ENCODE measurements at places on chromosomes 12 and 14.

- DNase-seq: no peak
These were observed 12.1 kb upstream of the LRTM2 start for GRCh38 chr12:1808036-1808797.

DNA sequence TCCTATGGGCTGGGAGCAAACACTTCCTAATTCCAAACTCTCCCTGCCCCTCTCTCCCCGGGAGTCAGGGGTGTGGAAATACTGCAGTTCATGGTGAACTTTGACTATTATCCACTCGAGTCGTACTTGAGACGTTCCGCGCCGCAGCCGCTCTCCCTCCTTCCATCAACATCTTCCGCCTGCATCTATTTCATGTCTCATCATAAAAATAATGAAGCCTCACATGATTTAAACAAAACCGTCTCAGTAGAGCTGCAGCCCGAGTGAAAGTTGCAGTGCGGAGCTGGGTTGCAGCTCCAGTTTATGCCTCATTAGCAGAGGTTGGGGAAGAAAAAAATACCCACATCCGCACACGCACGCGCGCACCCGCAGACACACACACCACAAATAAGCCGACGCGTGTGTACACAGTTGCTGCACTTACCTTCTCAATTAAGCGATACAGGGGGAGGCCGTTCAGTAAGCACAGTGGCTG is 283 bp downstream of the LMO3 start:
- DNase-seq: no peak

DNA sequence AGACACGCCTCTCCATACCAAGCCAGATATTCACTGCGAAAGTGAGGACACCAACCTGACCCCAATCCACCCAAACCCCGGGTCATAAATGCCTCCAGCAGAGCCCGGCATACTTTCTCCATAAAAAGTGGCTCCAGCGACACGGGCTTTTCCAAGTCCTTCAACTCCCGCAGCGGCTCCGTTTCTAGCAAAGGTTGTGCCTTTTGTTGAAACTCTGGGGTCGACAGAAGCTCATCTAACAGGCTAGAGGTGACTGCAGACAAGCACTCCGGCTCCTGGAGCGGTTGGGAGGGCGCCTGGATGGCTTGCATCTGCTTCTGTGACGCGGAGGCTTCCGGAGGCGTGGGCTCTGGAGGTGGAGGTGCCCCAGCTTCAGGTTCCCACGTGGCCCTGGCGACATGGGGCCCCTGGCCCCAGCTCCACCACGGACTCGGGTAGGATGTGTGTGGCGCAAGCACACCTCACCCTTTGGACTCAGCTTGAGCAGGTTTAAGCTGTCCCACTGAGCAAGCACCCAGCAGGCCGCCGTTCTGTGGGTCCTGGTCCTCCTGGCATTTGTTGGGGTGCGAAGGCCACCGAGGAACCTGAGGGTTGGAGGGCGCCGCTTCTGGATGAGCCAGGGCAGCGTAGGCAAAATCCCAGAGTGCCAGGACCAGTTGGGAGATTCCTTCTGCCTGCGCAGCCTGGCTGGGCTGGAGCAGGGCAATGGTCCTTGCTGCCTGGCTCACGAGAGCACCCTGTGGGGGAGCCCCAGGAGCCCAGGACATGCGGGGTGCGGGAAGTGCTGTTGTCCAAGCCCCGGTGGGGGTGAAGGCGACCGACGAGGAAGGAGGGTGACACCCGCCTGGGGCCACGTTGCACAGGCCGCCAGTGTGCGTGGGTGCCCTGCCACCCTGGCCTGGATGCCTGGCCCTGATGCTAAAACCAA is 186.3 kb downstream of the ALG10 start:
- DNase-seq: no peak

DNA sequence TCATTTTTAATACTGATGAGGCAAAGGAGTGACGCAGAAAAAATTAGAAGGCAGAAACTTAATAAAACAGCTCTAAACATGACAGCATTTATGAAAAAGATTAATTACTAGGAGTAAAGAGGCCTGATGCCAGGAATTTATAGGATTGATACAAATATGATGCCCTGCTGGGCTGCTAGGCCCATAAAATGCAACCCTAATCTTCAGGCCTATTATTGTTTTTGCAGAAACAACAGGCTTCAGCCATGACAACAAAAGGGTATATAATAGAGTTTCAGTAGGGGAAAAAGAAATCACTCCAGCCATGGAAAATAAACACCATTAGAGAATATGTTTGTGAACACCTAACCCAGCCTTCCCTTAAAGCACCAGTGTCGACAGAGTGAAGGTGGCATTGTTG is 50.6 kb downstream of the OTX2 start:
- no peak for DNase-seq

DNA sequence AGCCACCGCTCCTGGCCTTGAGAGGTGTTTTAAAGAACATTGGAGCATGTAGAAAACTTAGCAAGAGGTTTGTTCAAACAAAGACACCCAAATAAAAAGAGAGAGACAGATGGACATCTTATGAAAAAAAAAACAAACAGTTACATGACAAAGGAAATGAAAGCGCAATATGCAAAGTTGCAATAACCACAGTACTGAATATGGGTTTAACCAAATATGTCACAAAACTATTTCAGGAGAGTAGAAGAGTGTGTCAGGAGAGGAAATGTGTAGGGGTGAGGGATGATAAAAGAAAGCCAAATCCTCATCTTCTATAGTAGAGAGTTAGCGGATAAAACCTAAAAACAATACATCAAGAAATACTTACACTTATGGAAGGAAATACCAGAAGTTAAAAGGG is 98.4 kb downstream of the GTF2A1 start:
- DNase-seq: no peak

DNA sequence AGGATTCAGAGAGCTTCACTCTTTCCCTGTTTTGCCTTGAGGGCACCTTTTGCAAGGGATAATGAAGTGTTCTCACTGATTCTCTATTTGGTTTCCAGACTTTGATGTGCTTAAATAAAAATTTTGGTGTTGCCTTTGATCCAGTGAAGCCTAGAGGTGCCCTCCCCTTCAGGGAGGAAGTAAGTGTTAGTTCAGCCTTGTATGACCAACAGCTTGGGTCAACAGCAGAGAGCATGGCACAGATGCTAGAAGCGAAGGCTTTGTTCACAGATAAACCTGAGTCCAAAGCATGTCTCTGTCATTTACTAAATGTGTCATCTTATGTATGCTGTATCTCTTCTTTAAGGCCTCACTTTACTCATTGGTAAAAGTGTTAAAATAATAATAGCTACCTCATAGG is 52.8 kb upstream of the STXBP6 start:
- DNase-seq: no peak

DNA sequence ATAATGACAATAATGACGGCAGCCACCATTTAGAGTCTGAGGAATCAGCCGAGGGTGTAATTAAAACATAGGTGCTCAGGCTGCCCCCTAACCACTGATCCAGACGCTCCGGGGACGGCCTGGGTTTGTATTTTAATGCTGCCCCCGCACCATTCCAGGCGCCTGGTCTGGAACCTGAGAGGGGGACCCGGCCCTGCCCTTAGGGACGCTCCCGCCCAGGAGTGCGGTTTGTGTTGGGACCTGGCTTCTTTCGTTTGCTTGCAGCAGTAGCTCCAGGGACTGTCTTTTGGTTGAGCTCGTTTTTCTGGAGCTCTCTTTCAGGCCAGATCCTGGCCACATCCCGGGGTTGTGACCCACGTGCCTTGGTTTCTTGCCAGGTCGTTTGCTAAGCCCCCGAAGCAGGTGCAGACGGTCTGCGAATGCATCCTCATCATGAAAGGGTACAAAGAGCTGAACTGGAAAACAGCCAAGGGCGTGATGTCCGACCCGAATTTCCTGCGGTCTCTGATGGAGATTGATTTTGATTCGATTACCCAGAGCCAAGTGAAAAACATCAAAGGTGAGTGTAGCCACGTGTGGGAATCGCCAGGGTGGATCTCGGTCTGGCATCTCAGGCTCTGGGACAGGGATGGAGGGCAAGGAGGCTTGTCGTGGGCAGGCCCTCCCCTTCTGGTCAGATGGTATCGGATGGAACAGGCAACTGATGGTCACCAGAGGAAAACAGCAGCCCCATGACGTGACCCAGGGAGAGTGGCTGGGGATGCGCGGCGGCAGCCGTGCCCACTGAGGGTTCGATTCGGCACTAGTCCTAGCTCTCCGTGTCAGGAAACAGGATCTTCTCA is 63.5 kb downstream of the CCDC92 start:
- no peak for DNase-seq

DNA sequence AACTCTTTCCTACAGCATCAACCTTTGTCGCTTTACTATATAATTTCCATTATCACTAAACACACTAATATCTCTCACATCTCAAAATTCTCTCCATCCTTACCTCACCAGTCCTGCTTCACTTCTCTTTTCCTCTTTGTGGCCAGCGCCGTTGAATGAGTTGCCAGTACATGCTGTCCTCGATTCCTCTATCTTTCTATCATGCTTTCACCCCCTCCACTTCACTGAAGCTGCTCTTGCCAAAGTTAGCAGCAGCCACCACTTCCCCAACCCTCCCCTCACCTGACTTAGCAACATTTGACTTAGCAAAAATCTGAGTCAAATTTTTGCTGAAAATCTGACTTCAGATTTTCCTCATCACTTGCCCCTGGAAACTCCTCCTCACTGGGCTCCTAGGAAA is 210.4 kb downstream of the ANO6 start:
- no peak for DNase-seq

All from stimulated activated CD4-positive, alpha-beta T cell treated with anti-CD3 and anti-CD28 coated beads, Interleukin-4, amount 100 ng/mL, for 48 hours (primary cell).